Nucleus accumbens (tissue), 56 donors: ENCODE measurements at places on chromosomes 3 and 15.

GRCh38 chr15:78382114-78382880 is 42.1 kb downstream of the CRABP1 start:
- DNase-seq: no peak

DNA sequence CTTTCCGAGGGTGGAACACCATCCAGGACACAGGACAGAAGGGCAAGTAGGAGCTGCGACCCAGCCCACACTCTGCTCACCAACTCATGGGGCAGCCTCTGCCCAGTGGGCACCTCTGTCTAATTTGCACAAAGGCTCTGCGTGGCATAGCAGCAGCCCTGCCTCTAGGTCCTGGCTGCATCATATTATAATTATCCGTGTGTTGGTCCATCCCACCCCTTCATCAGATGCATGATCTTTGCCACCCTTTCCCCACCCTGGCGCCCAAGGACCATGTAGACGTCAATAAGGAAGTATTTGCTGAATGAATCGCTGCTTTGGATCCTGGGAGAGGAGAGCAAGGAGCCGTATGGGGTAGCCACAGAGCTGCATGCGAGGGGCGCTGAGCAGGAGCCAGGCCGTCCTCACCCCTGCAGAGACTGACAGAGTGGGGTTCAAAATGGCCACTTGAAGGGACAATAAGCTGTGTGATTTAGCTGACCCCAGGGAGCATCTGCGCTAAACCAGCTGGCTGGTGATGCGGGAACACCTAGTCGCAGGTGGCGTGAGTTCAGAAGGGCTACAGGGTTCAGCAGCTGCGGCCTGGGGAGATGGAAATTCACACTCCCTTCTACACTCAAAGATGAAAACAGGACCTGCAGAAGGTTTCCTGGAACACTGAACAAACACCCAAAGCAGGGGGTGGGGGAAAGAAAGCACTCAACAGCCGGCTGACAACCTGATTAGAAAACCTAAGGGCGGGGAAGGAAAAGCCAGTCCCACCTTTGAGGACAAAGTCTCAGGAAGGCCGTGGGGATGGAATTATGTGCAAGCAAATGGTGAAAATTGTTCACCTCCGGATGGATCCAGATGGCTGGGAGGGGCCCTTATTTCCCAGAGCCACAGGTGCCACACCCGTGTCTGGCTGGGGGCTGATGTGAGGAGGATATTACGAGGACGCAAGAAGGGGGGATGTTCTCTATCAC is 6.4 kb downstream of the MGLL start:
- no peak for DNase-seq

GRCh38 chr3:192260116-192261010 is 467.0 kb downstream of the FGF12 start:
- DNase-seq: no peak

GRCh38 chr3:193910886-193911738 is 224.8 kb upstream of the HES1 start:
- no peak for DNase-seq

DNA sequence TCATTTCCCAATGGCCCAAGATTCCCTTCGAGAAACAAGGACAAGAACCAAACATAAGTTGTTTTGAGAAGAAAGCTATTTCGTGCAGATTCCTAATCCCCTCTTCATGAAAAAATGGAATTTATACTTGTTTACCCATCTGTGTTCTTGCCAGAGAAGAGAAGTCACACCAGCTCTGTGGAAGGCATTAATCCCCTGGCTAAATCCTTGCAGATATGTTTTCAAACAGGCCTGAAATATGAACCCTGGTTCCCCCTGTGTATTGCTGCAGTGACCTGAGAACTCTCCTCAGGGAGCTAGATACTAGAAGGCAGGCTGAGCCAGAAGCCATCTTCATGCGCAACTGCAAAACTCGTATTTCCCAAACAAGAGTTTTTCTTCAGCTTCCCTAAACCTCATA is 337.7 kb downstream of the NEK10 start:
- DNase-seq: no peak

DNA sequence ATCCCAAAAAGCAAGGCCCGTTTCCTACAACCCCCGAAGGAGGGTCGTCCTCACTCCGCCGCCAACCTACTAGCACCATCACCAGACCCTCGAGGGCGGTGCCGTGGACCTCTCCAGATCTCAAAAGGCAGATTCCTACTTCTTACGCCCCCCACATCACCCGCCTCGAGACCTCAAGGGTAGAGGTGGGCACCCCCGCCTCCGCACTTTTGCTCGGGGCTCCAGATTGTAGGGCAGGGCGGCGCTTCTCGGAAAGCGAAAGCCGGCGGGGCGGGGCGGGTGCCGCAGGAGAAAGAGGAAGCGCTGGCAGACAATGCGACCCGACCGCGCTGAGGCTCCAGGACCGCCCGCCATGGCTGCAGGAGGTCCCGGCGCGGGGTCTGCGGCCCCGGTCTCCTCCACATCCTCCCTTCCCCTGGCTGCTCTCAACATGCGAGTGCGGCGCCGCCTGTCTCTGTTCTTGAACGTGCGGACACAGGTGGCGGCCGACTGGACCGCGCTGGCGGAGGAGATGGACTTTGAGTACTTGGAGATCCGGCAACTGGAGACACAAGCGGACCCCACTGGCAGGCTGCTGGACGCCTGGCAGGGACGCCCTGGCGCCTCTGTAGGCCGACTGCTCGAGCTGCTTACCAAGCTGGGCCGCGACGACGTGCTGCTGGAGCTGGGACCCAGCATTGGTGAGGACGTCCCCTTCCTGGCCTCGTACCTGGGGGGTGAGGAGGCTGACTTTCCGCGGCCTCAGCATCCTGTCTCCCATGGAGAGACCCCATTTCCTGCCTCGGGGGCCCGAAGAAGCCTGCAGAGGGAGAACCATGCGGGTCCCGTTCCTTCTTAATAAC is at the start of gene MYD88:
MYD88 (plus strand) TSS at position 313 of the 842 bp plus-strand sequence; CDS start at position 353, 40 bp downstream.
- peak; percentile 73 for DNase-seq

GRCh38 chr3:138942861-138943623 is 3.9 kb downstream of the FOXL2 start:
- DNase-seq: no peak

GRCh38 chr3:196611761-196612483 is 27.6 kb upstream of the NRROS start:
- DNase-seq: no peak

GRCh38 chr3:70488816-70489215 is 176.4 kb upstream of the MDFIC2 start:
- DNase-seq: no peak

DNA sequence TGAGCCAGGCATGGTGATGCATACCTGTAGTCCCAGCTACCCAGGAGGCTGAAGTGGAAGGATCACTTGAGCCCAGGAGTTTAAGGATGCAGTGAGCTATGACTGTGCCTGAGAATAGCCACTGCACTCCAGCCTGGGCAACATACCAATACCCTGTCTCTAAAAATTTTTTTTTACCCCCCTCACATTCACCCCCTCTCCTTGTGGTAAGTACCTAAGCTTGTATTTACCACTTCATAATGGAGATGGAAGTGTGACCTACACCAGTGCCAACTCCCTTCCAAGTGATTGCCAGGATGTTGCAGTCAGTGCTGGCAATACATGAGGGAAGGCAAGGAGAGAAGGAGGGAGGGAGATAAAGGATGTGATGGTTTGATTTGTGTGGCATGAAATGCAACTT is 84.2 kb downstream of the LRRC28 start:
- no peak for DNase-seq

GRCh38 chr3:12005951-12006625 is 1.9 kb downstream of the SYN2 start:
- DNase-seq: no peak

GRCh38 chr15:20348291-20348899 is 193.2 kb downstream of the GOLGA6L6 start:
- DNase-seq: no peak

DNA sequence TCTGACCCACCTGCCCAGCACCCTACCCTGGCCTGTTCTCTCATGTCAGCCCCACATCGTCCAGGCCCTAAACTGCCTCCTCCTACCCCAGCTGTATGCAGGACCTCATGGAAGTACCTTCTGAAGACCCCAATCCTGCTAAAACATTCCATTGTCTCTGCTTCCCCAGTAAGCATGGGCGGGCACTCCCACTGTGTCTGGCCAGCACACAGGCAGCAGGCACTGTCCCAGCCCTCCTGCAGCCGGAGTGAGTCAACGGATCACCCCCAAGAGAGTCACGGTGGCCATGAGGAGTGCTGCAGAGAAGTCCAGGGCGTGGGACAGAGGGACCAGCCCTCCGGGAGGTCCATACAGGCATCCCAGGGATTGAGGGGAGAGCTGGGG is 36.4 kb upstream of the SLCO2A1 start:
- DNase-seq: no peak

DNA sequence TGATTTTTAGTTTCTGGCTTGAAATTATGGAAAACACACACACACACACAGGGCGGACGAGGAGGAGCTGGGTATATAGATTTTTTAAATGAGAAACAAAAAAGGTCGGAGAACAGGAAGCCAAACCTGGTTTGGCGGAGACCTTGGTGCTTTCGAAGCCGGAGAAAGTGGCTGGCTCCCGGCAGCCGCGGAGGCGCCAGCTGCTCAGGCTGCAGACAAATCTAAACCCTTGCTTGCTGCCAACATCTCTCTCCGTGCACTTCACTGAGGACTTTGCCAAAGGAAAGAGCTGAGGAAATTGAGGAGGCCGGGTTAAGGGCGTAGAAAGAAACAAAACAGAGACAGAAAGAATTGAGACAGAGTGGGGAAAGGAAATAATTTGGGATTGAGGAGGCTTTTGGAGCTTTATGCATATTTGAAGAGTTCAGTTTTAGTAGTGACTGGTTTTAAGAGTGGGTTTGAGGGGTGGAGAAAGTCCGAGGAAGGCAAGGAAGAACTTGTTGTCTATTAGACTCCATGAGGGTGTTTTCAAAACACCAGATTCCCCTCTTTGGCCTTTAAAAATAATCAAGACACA is 2.2 kb downstream of the ZIC1 start:
- DNase-seq: no peak

- DNase-seq: no peak
Observed at GRCh38 chr3:117137065-117137464, 427.5 kb downstream of the TUSC7 start.

DNA sequence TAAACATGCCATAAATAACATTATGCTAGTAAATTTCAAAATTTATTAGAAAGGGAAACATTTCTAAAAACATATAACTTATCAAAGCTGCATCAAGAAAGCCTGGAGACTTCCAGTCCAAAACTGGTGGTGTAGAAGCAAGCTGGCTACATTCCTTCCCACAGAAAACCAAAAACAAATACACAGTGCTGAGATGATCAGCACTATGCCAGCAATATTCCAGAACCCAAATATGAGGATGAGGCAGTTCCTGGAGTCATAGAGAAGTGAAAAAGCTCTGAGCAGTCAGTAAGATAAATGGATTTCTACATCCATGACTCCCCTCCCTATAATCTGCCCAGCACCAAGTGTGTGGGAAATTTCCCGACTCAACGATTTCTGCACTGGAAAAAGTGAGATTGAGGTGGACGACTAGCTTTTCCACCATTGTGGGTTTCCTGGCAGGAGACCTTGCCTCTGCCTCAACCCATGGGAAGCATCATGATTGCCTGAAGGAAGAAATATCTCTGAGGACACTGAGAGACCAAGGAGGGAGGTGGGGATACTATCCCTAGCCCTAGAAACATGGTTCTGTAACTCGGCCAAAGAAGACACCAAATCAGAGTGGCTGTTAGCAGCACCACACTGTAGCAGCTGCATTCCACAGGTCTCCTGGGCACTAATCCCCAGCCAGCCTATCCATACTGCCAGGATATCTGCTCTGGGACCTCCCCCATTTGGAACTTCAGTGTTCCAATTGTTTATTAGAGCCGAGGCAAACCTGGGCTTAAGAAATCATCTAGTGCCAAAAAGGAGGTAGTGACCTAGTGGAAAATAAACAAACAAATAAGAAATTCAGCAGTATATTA is 11.8 kb upstream of the CLN6 start:
- no peak for DNase-seq

DNA sequence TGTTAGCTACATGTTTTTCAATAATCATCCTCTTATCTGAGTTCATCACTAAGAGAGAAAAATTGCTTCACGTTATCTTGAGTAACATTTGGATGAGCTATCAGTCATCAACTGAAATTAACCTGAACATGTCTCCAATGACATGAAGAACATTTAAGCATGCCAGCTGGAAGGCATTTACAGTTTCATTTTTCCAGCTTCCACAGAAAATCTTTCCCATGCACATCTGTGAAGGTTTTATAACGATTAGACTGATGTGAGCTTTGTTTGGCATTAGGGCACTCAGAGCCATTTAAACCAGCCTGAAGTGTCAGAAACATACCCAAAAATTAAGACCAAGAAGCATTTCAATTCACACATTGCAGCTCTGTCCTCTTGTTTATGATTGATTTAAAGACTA is 235.8 kb upstream of the ARHGEF26 start:
- DNase-seq: no peak

GRCh38 chr15:64740311-64741170 is 34.8 kb downstream of the RBPMS2 start:
- DNase-seq: no peak

- DNase-seq: no peak
Observed at GRCh38 chr3:67418426-67419217, 235.8 kb downstream of the SUCLG2 start.

GRCh38 chr15:89809093-89809786 is 5.4 kb downstream of the ANPEP start:
- DNase-seq: no peak

GRCh38 chr3:120765830-120766493 is 23.4 kb downstream of the GTF2E1 start:
- DNase-seq: no peak

- DNase-seq: no peak
Observed at GRCh38 chr15:66019826-66020398, 150.6 kb downstream of the RAB11A start.

DNA sequence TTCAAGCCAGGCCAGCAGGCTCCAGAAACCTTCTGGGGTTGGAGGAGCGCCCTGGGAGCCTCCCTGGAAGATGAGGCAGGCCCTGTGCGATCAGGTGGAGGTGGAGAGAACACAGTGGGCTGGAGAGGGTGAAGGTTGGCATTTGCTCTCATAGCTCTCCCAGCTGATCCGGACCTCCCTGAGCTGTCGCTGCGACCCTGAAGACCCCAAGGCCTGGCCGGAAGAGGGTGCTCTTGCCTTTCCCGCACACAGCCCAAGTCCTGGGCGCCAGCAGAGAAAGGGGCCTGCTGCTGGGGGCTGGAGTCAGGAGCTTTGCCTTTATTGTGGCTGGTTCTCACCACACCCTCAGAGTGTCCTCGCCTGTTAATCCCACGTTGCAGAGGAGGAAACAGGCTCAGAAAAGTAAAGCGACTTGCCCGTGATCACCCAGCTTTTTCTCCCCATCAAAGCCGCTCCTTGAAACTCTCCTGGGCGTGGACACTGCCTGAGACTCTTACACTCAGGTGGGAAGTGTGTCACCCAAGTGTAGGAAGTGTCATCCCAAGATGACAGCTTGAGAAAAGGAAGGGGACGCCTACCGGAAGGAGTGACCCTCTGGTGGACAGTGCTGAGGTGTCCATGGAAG is 8.6 kb upstream of the RPL29 start:
- peak; percentile 70 for DNase-seq

DNA sequence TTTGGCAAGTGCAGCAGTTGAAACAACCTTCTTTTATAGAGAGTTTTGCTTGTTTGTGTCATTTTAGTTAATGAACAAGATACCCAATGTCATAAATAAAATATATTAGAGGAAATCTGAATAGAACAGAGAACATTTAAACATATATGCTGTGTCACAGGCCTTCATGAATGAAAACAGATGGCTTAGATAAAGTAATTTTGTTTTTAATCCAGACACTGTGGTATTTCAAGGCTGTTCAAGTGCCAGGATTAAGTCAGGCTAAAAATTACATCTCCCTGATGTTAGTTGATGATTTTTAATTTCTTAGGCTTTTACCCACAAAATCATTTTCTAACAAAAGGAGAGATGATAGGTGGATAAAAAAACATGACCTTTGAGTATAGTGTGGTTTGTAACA is 4.9 kb upstream of the ACKR4 start:
- no peak for DNase-seq

GRCh38 chr3:189570916-189571315 is 60.3 kb upstream of the TP63 start:
- no peak for DNase-seq
